ENCODE measurements at places on chromosomes 4 and X. TPM values are rescaled to one million over a fixed set of nuclear protein-coding genes. Genes with fewer than 3 reads are reported as not detected.

The DGKQ gene
- polyA plus RNA-seq = 6.8 TPM

DNA sequence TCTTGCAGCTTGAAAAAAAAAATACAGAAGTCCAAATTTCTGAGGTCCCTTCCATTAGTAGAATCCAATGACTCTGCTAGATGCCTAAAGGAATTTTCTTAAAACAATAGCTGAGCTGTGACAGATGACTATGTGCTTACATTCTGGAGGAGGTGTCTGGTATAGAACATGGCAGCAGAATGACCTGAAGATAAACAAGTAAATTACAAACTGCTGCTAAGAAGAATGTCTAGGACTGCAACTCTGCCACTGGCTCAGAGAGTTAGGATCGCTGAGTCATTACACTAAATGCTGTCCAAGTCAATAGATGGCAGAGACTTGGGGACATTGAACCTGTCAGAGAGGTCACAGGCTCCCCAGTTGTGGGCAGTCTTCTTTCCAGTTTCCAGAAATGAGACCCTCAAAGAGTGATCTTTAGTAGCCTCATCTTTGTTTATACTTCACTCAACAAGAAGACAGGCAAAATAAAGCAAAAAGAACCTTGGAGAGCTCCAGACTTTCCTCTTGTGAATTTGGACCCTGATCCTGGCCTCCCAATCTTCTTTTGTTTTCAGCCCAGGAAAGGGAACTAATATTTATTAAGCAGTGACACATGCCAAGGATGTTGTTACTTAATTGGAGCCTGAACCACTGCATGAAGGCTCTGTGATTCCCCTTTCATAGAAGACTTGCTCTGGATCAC lies 56.4 kb upstream of the SCML1 start:
- DNase-seq = no peak

The CENPC gene
- polyA plus RNA-seq = 28.8 TPM

The ADGRG2 gene
- 12.9 TPM for polyA plus RNA-seq

The NAA11 gene
- not detected for polyA plus RNA-seq

- DNase-seq = no peak
These were observed 102.6 kb downstream of the FSTL5 start for GRCh38 chr4:162061214-162061613.

GRCh38 chr4:95215991-95216605 lies 332.7 kb downstream of the UNC5C start:
- DNase-seq = no peak

- DNase-seq = no peak
These were observed 1366.1 kb downstream of the FAM133A start for GRCh38 chrX:95040104-95040503.

The IBSP gene
- polyA plus RNA-seq = not detected
